ENCODE measurements at places on chromosomes 12 and 14. TPM values are rescaled to one million over a fixed set of nuclear protein-coding genes. Genes with fewer than 3 reads are reported as not detected.

The SERPINA12 gene
- total RNA-seq: not detected

The SH2B3 gene
- 20.5 TPM for total RNA-seq

The AHNAK2 gene
- total RNA-seq: 4.3 TPM

DNA sequence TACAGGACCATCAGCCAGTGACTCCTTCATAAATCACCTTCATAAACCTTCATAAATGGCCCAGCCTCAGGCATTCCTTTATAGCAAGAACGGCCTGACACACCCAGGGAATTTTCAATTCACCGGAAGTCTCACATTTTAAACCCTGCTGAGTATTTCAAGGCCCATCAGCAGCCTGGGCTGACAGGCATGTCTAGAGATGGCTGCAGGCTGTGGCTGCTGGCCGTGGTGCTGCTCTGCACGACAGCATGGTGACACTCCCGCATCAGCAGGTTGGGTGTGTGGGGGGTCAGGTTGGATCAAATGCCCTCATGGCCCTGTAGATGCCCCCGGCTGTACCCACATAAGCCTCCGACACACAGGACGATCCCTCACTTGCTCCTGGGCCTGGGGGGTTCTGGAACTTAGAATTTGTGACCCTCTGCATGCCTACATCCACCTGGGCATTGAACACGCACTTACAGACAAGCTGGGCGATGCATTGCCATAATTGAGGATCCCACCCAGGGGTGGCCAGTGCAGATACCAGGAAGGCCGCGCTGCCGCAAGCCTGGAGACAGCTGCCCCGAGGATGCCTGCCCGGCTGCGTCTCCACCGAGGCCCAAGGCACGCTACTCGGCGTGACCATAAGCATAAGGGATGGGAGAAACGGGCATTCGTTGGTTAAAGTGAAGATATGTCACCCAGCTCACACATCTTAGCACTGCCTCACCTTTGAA, 124.3 kb downstream of the PIWIL1 start:
- no peak overlapping the region for H3K4me3 ChIP-seq
- no peaks in the 10 kb centered on the region for H3K4me1 ChIP-seq
- H3K27ac ChIP-seq: no peak overlapping the region
- no peaks in the 10 kb centered on the region for H3K27me3 ChIP-seq
- DNase-seq: no peak

- DNase-seq: no peak
- H3K4me1 ChIP-seq: no peaks in the 10 kb centered on the region
- no peaks in the 10 kb centered on the region for H3K27me3 ChIP-seq
- H3K4me3 ChIP-seq: no peak overlapping the region
- H3K36me3 ChIP-seq: no peaks in the 10 kb centered on the region
These were observed 423.7 kb downstream of the LRIG3 start for GRCh38 chr12:58496411-58497190.

GRCh38 chr12:117063162-117063911, 35.9 kb downstream of the TESC start:
- H3K36me3 ChIP-seq: no peaks in the 10 kb centered on the region
- H3K4me1 ChIP-seq: no peaks in the 10 kb centered on the region
- no peak overlapping the region for H3K27ac ChIP-seq
- H3K27me3 ChIP-seq: 0 out of 2 replicates have a peak, but pooled peaks cover 5% of the 10 kb centered on the region
- H3K4me3 ChIP-seq: no peak overlapping the region

DNA sequence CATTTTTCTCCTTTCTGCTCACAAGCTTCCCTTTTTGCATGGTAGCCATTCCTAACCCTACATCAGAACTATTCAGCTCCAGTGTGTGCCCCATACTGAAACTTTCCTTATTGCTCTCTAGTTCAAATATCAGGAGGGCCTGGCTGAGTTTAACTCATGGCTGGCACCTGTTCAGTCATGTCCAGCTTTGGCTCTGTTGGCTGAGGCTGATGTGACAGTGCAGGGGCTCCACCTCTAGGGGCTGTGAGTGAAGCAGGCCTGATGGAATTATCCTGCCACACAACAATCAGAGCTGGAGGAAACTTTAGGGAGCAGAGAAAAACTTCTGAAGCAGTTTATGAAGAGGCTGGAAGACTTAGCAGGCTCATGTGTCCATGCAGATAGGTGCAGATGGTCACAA, 8.5 kb downstream of the COQ6 start:
- H3K4me3 ChIP-seq: no peak overlapping the region
- DNase-seq: no peak
- H3K36me3 ChIP-seq: peaks cover 64% of the 10 kb centered on the region
- no peak overlapping the region for H3K27ac ChIP-seq
- H3K4me1 ChIP-seq: no peaks in the 10 kb centered on the region

DNA sequence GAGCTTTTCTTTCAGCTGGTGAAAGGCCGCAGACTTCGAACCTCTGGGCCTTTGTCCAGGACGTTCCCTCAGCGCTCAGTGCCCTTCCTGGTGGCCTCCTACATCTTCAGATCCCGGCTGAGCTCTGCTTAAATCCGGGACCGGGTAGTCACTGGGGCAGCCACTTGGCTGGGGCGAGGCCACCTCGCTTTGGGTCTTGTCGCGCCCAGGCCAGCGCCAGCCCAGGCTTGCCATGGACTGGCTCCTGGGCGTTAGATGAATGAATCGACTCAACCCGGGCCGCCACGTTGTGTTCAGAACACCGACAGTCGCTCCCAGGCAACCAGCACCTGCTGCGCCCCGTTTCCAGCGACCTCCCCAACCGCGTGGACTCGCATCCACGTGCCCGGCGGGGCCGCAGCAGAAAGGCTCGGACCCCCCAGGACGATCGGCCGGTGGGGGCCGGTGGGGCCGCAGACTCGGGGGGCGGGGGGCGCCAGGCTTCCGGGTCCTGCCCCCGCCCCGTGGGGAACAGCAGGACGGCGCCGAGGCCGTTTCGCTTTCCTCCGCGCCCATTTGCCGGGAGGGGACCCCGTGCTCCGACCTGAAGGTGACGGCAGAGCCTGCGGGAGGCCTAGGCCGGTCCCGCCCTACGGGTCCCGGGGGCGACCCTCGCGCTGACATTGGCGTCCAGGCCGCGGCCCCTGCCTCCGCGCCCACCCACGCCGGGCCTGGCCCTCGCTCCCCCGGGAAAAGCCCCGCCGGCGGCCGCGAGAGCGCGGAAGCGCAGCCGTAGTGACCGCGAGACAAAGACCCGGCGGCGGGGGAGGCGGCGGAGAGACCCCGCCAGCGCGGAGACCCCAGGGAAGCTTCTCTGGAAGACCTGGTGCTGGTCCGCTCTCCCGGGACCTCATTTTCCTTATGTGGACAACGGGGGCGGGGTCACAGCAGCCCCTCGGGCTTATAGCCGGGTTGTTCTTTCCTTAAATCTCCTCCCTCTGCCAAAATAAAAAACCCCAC, 37.3 kb upstream of the RCOR1 start:
- H3K27ac ChIP-seq: peak overlapping the region; percentile 66
- no peaks in the 10 kb centered on the region for H3K27me3 ChIP-seq
- peak overlapping the region; percentile 72 for H3K4me3 ChIP-seq
- peaks cover 26% of the 10 kb centered on the region for H3K4me1 ChIP-seq

- H3K4me3 ChIP-seq: no peak overlapping the region
- peaks cover 38% of the 10 kb centered on the region for H3K36me3 ChIP-seq
- H3K27me3 ChIP-seq: no peaks in the 10 kb centered on the region
- no peaks in the 10 kb centered on the region for H3K4me1 ChIP-seq
- H3K27ac ChIP-seq: no peak overlapping the region
These were observed 13.5 kb downstream of the ETFRF1 start for GRCh38 chr12:25208554-25208953.

- H3K4me1 ChIP-seq: peaks cover 33% of the 10 kb centered on the region
- H3K4me3 ChIP-seq: no peak overlapping the region
- H3K27me3 ChIP-seq: no peaks in the 10 kb centered on the region
- DNase-seq: no peak
- H3K36me3 ChIP-seq: peaks cover 16% of the 10 kb centered on the region
- H3K27ac ChIP-seq: no peak overlapping the region
These were observed 7.0 kb downstream of the SLC25A29 start for GRCh38 chr14:100299238-100299560.
